ENCODE measurements at places on chromosomes 4 and X.
A peak's percentile ranks its signal among the peaks of the same experiment; 100 is the strongest.

- DNase-seq: peak; percentile 34
These were observed 15.8 kb downstream of the DHRSX start for GRCh38 chrX:2484721-2485648.

GRCh38 chrX:141278306-141278705 lies 36.0 kb upstream of the SPANXC start:
- peak; percentile 41 for DNase-seq

GRCh38 chr4:157121401-157121800 lies 45.5 kb downstream of the GLRB start:
- DNase-seq: no peak

- DNase-seq: no peak
These were observed 17.2 kb upstream of the TMPRSS11A start for GRCh38 chr4:67980512-67980911.

DNA sequence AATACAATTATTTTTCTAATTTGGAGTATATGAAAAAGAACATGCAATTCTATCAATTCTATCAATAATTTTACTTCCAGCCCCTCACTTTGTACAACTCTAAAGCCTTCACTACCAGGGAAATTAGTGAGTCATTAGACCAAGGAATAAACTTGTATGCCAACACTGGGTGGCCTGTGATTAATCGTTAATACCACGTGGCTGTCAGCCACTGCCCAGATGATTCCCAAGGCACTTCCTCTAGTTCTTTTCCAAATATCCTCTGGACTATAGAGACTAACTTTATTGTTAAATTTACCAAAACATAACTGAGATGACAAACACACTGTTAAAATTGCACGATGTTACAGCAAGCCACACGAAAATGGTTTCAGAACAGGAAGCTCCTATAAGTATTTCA lies 45.7 kb downstream of the MID1 start:
- DNase-seq: no peak

DNA sequence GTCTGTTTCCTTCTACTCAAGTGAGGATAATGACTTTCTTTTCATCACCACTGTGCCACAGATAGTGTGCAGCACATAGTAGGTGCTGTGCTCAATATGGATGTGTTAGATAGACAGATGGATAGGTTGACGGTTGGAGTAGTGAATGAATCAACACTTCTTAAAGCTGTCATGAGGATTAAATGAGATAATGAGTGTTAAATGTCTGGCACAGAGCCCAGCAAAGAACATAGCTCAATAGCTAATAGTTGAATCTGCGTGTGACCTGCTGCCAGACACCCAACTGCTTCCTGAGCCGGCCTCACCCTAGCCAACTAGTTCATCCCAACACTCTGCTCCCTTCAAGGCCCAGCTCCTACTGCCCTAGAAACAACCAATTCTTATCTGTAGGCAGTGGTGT lies 67.7 kb upstream of the PJA1 start:
- no peak for DNase-seq

GRCh38 chr4:184648313-184649025 lies 778 bp downstream of the CASP3 start:
- DNase-seq: peak; percentile 69

GRCh38 chr4:152972821-152973628 lies 36.9 kb downstream of the FHDC1 start:
- DNase-seq: no peak

- no peak for DNase-seq
These were observed 605.0 kb downstream of the GABRG1 start for GRCh38 chr4:45518832-45519231.

GRCh38 chr4:22512306-22512705 lies 3.6 kb downstream of the ADGRA3 start:
- DNase-seq: no peak

GRCh38 chr4:156656896-156657295 lies 314.7 kb downstream of the PDGFC start:
- DNase-seq: no peak

DNA sequence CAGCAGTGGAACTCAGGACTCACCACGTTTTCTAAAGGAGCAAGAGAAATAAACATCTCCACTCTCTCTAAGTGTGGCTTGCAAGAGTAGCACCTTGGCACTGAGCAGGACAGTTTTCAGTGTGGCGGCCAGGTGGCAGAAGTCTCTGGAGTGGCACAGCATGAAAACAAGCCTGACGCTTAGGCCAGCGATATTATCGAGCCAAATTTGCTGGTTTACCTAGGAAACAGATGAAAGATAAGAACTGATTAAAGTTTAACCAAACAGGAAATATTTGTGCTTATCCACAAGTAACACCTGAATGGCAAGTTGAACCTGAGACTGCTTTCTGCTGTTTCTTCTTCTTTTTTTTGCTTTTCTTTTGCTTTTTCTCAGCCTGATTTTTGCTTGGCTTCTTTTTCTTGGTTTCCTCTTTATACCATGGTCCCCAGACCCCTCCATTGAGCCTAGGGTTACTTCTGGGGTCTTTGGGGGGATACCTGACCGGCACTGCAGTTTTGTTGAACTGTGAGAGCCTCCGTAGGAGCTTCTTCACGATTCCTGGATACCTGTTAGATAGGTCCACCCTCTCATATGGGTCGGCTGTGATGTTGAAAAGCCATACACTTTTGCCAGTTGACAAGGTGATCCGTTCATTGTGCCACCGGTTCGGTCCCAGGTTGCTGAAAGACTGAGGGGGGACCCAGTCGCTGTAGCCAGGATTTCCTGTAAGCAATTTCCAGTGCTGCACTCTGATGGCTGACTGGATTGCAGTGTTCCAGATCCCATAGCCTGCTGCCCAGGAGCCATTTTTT lies 77.3 kb downstream of the ARSJ start:
- no peak for DNase-seq

GRCh38 chrX:15299941-15300851 lies 15.2 kb downstream of the ASB11 start:
- peak; percentile 8 for DNase-seq

GRCh38 chrX:23820235-23820782 lies 37.3 kb downstream of the SAT1 start:
- no peak for DNase-seq

DNA sequence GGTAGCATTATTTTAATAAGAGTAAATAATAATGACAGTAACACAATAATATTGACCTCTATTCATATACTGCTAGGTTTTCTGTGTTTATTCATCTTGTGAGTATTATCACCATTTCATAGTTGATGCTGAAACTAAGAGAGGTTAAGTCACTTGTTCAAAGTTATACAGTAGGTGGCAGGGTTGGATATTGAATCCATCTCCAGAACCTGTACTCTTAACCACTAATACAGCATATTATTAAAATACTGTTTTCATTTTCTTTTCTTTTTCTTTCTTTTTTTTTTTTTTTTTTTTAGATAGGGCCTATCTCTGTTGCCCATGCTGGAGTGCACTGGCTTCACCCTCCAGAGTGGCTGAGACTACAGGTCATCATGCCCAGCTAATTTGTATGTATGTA lies 7.1 kb upstream of the ELF2 start:
- no peak for DNase-seq

DNA sequence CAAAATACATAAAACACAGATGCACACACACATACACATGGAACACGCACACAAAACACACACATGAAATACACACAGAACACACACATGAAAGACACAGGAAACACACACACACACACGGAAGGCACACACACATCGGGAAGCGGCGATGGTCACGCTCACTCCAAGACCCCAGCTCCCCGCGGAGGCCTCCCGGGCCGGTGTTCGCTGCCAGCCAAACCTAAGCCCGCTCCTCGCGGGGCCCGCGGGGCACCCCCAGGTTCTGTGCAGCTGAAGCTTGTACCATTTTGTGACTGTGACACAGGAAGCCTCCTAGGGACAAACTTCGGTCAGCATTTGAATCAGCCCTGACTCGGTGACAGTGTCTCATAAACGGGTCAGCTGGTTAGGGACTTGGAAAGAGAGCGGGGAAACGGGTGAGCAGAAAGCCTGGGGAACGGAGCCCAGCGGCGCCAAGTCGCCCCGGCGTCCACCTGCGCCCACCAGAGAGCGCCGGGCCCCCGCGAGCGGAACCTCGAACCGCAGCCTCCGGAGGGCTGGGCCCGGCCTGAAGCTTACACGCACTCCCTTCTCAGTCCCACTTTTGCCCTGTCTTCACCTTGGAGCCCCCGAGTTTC lies 32.1 kb downstream of the F11 start:
- peak; percentile 49 for DNase-seq

- DNase-seq: no peak
These were observed 1.1 kb upstream of the RRH start for GRCh38 chr4:109826719-109827118.

- no peak for DNase-seq
These were observed 91.6 kb upstream of the MAP3K15 start for GRCh38 chrX:19606902-19607301.

DNA sequence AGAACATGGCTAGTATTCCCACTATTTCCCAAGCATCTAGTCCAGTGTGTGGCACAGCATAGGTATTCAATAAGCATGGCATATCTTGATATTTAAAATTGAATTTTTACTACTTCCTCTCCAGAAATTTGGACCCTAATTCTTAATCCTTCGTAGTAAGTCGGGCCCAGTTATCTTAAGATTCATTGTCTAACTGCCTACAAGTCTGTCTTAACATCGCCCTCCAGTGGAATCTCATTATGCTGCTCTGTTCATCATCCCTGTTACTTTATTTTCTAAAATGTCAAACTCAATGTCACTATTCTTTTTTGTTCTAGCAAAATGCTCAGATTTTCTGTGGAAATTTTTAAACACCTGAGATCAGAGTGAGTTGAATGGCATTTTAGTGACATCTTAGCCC lies 606.2 kb downstream of the KLHL13 start:
- DNase-seq: peak; percentile 41

DNA sequence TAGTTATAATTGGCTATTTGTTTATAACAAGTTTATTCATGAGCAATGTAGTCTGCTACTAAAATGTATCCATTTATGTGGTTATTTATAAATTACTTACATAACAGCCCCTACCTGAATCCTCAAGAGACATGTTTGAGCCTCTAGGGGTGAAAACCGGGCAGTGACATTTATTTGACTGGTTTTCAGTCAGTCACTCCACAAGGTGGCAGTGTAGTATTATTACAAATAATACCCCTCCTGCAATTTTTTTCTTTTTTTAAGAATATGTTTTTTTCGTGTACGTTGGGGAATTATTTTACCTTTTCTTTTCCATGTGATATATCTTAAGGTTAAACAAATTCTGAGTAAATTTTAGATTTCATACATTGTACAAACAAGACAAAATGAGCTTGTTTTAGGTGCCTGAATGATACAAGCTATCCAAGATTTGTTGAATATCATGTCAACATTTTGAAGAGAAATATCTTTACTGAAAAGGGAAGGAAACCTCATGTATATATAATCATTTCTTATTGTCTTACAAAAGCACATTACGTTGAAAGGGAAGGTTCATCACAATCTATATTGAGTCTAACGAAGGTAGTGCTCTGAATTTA lies 598.7 kb upstream of the TECRL start:
- peak; percentile 73 for DNase-seq

GRCh38 chrX:148874636-148875246 lies 374.3 kb downstream of the AFF2 start:
- no peak for DNase-seq

DNA sequence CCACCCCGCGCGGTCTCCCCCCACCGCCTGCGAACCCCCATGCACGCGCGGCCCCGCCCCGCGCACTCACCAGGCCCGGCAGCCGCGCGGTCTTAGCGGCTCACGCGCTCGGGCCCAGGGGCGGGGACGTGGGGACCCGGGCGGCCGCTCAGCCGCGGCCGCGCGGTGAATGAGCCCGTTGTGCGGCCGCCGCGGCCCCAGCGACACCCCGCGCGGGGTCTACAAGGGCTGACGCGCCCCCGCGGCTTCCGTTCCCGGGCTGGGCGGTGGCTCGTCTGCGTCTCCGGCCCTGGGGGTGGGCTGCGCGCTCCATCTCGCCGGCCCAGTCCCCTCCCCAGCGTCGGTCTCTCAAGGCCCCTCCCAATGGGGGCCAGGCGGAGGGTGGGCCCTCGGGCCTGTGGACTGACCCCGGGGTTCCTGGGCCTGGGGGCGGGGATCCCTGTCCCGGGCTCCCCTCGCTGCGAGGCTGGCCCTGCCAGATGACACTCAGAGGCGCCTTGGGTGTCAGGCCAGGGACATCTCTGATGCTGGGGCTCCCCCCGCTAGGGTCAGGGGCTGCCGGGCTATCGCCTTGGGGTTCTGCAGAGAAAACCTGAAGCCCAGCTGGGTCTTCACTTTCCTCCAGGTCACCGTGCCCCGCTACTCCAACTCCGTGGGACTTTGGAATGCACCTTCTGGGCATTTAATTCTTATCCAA lies 4.3 kb upstream of the SLC26A1 start:
- peak; percentile 78 for DNase-seq

DNA sequence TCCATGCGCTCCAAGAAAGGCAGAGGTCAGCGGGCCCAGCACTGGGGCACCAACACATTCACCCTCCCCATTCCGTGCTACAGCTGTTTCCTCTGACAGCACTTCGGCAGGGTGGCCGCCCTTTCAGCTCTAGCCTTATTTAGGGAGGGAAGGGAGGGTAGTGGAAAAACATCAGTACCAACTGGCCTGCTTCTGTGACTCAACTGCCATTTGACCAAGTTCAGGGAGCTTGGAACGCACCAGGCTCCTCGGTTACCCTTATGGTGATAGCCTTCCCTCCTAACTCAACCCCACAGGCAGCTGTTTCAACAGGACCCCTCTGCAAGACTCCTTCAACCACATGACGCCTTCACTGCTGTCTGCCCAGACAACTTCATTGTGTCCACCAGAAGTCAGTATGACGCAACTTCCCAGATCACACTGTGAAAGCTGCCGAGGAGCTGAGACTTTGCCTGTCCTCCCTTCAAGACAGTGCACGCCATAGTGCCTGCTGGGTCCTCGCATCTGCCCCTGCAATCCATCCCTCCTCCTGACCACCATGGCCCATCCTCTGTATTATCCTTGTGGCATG lies 132.2 kb downstream of the AFAP1 start:
- DNase-seq: no peak

DNA sequence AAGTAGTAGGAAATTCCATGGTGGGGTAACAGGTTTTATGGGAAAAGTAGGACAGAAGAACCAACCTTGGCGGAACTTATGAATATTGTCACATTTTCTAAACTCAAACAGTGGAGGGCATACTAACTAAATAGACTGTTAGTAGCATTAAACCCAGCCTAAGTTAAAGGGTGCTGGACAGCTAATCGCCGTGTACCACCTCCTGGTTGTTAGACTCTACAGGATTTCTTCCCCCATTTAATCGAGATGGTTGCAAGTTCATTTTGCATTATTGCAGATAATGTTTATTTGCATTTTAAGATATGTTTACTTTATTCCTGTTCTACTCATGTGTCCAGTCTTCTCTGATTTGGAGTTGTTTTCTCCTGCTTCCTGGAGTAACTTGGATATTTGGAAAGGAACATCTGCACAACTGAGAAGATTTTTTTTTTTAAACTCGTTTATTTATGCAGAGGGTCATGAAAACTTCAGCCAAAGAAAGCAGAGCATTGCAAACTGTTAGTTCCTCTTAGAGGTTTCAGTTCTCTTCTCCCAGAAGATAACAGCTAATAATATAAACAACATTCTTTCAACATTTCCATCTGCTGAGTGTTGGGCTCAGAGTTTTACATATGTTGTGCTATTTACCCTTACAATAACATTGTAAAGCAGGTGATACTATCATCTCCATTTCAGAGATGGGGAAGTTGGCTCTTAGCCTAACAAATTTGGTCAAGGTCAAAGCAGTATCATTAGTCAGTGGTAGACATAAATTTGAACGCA lies 51.5 kb upstream of the TBC1D9 start:
- DNase-seq: no peak

GRCh38 chrX:124328765-124329164 lies 3.7 kb upstream of the TEX13D start:
- DNase-seq: no peak

All from neural progenitor cell (in vitro differentiated cells).